Endodermal cell (in vitro differentiated cells): ENCODE measurements at places on chromosomes 6 and 20.

GRCh38 chr6:148398244-148398643 lies 55.6 kb downstream of the SASH1 start:
- DNase-seq: no peak

- no peak for DNase-seq
Measured at GRCh38 chr20:37314099-37314498, 24.6 kb downstream of the MANBAL start.

GRCh38 chr6:33875696-33876095 lies 71.9 kb upstream of the MLN start:
- no peak for DNase-seq

- no peak for DNase-seq
Measured at GRCh38 chr6:111803371-111803770, 69.9 kb downstream of the FYN start.

- no peak for DNase-seq
Measured at GRCh38 chr6:4180652-4181255, 45.4 kb upstream of the ECI2 start.

GRCh38 chr20:728256-728944 lies 39.9 kb downstream of the SLC52A3 start:
- DNase-seq: peak; percentile 95

DNA sequence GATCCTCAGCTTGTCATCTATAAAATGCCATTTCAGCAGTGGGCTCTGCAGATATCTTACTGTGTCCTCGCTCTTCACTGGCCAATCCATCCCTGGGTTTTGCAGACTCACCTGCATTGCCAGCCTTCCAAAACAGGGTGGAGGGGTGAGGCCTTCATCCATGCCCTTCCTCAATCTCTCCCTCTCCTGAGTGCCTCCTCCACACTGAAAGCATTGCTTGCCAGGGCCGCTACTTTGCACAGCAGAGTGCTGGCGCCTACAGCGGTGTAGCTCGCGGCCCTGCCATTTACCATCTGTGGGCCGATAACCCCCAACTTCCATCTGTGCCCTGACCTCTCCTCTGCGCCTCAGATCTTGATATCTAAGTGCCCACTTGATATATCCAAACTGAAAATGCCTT lies 29.4 kb downstream of the TM9SF4 start:
- DNase-seq: no peak
